ENCODE measurements at places on chromosomes 4 and X.

DNA sequence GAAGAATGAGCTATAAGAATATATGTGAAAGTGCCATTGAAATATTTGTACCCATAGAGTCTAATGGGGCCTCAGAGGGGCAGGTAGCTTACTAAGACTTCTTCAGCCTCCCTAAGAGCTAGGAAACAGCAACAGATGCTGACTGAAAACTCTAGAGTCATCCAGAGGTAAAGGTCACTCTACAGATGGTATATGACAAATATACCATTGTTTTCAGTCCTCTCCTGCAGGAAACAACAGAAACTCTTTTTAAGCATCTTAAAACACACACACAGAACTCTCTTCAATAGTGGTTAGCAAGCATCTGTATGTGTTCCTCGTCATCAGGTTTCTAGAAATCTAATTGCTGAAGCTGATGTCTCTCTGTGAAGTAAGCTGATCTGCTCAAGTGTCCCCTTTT lies 313.8 kb upstream of the GATB start:
- no peak for DNase-seq

- DNase-seq = peak; percentile 0
Observed at GRCh38 chrX:130916636-130917422, 13.8 kb upstream of the ENOX2 start.

GRCh38 chr4:113556382-113557134 lies 205.0 kb downstream of the CAMK2D start:
- DNase-seq = no peak

GRCh38 chr4:108547682-108548081 lies 72.7 kb upstream of the RPL34 start:
- no peak for DNase-seq

DNA sequence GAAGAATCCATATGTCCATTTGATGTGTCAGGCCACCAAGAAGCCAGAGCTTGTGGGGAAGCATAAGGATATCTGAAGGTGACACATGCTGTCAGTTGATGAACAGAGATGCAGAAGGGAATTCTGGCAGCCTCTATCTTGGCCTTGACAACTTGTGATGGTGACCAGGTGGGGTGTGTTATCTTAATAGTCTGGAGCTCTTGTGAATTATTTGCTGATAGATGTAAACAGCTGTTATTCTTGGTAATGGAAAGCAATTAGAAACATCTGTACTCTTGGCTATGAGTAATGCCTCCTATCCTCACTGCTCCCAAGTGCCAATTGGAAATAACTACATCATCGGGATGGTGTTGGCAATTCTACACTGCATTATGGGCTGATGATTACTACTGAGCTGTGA lies 51.9 kb downstream of the NAA11 start:
- no peak for DNase-seq

DNA sequence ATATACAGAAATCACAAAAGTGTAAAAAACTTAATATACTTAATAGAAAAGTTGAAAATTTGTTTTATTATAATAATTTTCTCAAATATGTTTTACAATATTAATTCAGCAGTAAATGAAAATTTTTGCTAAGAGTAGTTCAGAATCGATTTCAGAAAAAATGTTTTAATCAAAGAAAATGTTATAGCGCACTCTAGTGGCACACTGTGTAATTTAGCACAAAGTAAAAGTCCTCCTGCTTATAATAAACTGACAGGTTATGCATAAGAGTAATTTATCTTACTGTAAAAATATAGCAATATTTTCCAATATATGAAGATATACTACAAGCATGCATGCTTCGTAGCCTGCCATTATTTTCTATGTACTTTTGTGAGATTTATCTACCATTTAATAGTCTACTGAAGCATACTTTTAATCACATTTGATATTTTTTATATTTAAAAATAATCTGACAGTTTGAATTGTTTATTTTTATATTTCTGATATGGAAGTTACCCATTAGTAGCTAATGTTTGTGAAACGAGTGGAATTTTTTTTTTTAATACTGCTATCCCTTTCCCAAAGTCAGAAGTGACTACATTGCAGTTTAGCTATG lies 217.9 kb upstream of the KLHL4 start:
- no peak for DNase-seq

GRCh38 chr4:121712001-121712651 lies 15.3 kb upstream of the ANXA5 start:
- no peak for DNase-seq

DNA sequence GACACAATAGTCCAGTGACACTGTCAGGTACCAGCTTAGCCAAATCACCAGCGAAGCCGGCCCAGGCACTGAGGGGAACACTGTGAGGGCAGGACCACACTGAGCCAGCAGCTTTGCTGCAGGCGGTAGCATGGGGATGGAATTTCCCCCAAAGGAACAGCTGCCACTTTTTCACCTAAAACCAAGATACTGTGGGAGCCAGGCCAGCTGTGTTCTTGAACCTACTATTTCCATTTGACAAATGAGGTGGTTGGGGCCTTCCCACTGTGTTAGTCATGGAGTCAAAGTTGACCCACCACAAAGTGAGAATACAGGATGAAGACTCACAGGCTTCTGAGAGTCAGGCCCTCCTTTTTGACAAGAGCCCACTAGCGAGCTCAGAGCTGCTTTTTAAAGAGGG lies 70.7 kb upstream of the SH3RF1 start:
- DNase-seq = no peak

GRCh38 chrX:31894152-31894551 lies 822.3 kb upstream of the FTHL17 start:
- no peak for DNase-seq

- no peak for DNase-seq
Observed at GRCh38 chrX:38124000-38124399, 96.7 kb downstream of the SRPX start.

- DNase-seq = no peak
Observed at GRCh38 chr4:69909195-69909594, 21.7 kb upstream of the CSN1S1 start.

GRCh38 chr4:288891-289290 lies 16.4 kb downstream of the ZNF732 start:
- DNase-seq = no peak

DNA sequence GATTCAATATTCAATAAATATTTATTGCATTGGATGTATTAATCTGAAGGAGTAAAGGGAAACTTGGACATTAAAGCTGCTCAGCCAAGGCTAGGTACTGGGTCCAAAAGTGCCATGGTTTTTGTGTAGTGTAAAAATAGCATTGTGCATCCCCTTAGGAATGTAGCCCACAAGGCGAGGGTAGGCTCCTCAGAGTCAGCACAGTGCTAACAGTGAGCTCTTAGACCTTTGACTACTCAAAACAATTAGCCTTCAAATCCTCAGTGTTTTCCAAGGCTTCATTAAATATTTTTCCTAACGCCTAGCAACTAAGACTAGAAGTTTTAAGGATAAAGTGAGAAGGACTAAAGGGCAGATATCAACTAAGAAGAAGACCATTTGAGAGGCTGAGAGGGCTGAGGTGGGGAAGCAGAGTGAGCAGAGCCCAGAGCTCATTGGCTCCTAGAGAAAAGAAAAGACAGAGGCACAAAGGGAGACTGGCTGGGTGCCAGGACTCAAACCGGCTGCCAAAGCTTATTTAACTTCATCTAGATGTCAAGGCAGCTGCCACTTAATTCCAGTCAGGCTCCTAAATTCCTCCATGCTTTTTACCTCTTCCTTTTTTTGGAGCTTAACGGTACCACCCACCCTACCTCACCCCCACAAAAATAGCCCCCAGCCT lies 17.0 kb downstream of the PRKG2 start:
- DNase-seq = no peak

GRCh38 chrX:67619253-67619652 lies 75.4 kb downstream of the AR start:
- no peak for DNase-seq

DNA sequence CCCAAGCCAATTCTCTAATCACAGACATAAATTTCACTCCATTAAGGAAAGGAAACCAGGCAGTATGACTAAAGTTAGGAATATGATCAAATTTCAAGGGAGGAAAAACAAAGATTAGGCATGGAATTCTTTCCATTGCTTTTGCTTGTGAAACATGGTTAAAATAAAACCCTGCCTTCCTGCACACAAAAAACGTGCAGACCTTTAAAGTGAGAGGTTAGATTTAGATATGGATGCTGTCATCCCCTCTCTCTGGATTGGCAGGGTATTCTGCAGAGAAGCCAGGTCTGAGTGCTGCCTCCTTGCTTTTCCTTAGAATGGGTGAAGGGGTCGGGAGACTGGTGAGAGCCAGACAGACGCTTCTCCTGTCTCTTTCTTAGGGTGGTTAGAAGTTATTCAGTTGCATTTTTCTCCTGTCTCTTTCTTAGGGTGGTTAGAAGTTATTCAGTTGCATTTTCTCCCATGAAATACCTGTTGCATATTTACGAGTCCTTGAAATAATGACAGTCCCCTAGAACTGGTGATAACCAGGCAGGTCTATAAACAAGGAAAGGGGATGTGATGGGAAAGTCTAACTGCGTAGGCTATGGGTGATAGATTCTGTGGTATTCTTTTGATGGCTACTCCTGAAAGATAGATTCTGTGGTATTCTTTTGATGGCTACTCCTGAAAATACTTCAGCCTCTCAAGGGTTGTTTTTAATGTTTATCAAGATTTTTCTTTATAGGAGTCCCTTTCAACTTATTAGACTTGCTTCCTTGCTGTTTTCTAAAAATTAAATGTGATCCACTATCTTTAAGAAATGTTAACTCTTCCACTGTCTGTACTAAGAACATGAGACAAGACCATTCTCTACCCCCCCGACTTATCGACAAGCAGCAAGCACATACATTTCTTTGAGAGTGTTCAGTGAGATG lies 163.6 kb downstream of the SPRY1 start:
- DNase-seq = no peak

- DNase-seq = no peak
Observed at GRCh38 chr4:185036019-185036418, 17.7 kb downstream of the HELT start.

DNA sequence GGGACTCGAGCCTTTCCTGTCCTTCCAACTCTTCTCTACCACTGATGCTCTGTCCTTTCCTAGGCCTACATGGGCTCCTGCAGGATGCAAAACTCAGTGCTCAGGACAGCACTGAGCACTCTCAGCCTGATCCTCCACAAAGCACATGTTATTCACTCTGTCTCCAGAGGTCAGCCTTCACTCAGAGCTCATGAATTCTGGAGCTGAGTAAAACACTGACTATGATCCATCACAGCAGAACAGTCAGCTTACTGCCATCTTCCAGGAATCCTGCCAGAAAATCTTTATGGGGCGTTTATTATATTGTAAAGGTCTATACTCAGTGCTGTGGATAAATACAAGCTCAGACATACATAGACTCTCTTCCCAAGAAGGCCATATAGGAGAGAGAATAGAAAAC lies 121.5 kb upstream of the CPEB2 start:
- no peak for DNase-seq

DNA sequence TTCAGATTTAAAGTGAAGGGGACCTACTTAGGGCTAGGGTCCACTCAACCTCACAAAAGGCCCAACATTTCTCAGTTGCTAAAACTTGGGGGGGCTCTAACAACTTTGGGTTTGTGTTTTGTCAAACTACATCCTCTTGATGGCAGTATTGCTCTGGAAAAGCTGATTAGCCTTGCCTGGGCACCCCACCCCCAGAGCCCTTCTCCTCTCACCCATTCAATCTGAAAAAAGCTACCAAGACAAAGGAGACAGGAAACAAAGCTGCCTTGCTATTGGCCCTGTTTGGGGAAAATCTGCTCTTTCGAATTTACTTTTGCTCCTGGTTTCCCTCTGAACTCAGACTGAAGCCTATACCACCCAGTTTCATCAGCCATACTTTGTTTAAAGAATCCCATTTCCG lies 195.2 kb upstream of the STK26 start:
- DNase-seq = no peak

DNA sequence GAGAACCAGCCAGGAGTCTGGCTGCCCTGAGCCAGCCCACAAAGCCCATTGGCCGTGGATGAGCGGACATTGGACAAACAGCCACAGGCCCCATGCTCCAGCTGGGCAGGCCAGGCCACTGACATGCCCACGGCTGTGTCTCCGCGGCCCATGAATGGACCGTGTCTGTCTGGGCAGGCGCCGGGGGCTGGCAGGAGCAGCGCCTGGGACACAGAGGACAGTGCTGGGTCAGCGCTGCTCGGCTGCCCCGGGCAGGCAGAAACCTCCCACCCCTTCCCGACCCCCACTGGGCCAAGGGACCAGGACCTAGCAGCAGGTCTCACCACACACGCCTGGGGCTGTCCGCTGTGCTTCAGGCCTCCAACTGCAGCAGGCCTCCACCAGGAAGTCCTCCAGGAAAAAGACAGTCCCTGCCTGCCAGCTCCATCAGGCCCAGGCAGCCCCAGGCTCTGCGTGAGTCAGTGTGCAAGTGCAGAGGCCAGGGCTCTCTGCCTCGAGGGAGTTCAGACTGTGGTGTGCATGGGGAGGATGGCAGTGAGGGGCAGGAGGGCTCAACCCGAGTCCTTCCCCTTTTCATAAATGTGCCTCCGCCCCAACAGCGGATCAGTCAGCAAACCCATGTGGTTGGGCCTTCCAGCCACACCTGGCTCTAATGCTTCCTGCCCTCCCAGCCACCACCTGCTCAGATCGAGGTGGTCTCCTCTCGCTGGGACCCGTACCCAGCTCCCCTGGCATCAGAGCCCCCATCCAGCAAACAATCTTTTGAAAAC lies 17.2 kb upstream of the FGFR3 start:
- DNase-seq = no peak

- no peak for DNase-seq
Observed at GRCh38 chrX:102976793-102977495, 39.9 kb downstream of the RAB40AL start.

- no peak for DNase-seq
Observed at GRCh38 chrX:28998609-28999135, 411.4 kb downstream of the IL1RAPL1 start.

DNA sequence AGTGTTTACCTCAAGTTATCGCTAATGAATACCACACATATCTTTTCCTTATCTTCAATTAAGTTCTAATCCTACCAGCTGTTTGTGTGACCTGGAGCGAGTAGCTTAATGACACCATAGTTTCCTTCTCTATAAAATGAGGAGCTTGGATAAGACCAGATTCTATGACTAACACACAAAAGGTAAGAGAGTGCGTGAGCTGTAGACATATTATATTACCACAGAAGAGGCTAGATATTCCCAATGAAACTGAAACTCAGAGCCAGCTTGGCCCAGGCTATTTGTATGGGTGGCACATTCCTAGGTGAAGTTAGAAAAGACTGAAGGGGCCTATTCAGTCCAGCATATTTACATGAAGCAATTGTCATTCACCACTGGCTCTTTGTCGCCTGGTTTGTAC lies 30.2 kb downstream of the ASB5 start:
- DNase-seq = no peak

- DNase-seq = no peak
Observed at GRCh38 chr4:10121568-10122208, 5.1 kb upstream of the WDR1 start.

- DNase-seq = no peak
Observed at GRCh38 chr4:188198982-188199792, 59.9 kb downstream of the TRIML1 start.
